ENCODE measurements at places on chromosomes 16 and 17. TPM values are rescaled to one million over a fixed set of nuclear protein-coding genes. Genes with fewer than 3 reads are reported as not detected.

Gene LPCAT2
- 12.7 TPM for total RNA-seq

Gene C17orf113
- 0.14 TPM for total RNA-seq

Gene TM4SF5
- total RNA-seq, result not detected

Gene GPR179
- under 0.01 TPM for total RNA-seq

Gene C16orf92
- not detected for total RNA-seq

Gene PIMREG
- total RNA-seq, result 4.3 TPM

Gene PHKB
- total RNA-seq, result 54.3 TPM

Gene TEKT5
- total RNA-seq, result 0.14 TPM

Gene OTOP2
- not detected for total RNA-seq

Gene NHERF2
- 28.1 TPM for total RNA-seq

Gene PRSS8
- under 0.01 TPM for total RNA-seq

Gene CNTNAP1
- total RNA-seq, result 19.9 TPM

Gene HS3ST2
- not detected for total RNA-seq

Gene XAF1
- total RNA-seq, result 40.0 TPM

Gene RHBDL1
- total RNA-seq, result 3.7 TPM

Gene ZNF771
- total RNA-seq, result 10.5 TPM

Gene TMEM132E
- total RNA-seq, result 0.09 TPM

Gene ALOX15
- not detected for total RNA-seq

Gene NPIPA8
- not detected for total RNA-seq

Gene PKMYT1
- 0.28 TPM for total RNA-seq

Gene SCARF1
- total RNA-seq, result 0.14 TPM

Gene KRTAP4-1
- not detected for total RNA-seq

Gene ITGAD
- not detected for total RNA-seq

Gene C17orf100
- total RNA-seq, result 0.43 TPM

Gene KRTAP2-3
- not detected for total RNA-seq

Gene RNF112
- total RNA-seq, result 6.1 TPM

Gene SLC43A2
- total RNA-seq, result 6.5 TPM

Gene CHST5
- total RNA-seq, result not detected

Gene RNF43
- total RNA-seq, result not detected

Gene TUBB3
- total RNA-seq, result 128 TPM

Gene ACTG1
- total RNA-seq, result 6,265 TPM

Gene MYLK3
- total RNA-seq, result 0.28 TPM

Gene CYGB
- total RNA-seq, result 84.9 TPM

Gene NEUROD2
- total RNA-seq, result not detected

Gene ERAL1
- total RNA-seq, result 15.6 TPM

Gene CCDC200
- total RNA-seq, result not detected

Gene SP2
- total RNA-seq, result 0.28 TPM

Gene ALDH3A2
- total RNA-seq, result 57.2 TPM

Gene BRICD5
- 1.8 TPM for total RNA-seq

Gene PMFBP1
- 0.18 TPM for total RNA-seq

Gene KRT33A
- total RNA-seq, result not detected

Gene LITAFD
- not detected for total RNA-seq

Gene PPP1R27
- not detected for total RNA-seq

Gene C16orf90
- not detected for total RNA-seq

Gene HP
- not detected for total RNA-seq

Gene EPOP
- total RNA-seq, result 0.83 TPM

Gene KCNH6
- total RNA-seq, result not detected

Gene EVPLL
- total RNA-seq, result not detected

Gene C16orf86
- 6.0 TPM for total RNA-seq
